Cerebellar nuclear complex (tissue), 1 donor: ENCODE measurements at places on chromosomes 12 and 14.

DNA sequence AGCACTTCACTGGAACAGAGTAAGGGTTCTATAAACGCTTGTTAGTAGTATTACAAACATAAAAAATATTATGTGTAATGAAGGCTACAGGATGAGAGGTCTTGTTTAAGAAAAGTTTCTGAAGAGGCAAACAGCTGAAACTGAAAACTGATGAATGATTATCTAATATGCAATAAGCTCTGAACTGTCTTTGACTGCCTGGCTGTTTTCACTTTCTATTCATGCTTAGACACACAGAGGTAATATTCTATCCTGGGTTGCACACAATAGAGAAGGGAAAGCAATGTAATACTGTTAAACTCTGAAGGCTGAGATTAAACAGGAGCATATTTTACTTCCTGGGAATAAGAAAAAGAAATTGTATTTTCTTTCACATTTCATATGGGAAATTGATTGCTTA lies 251.3 kb downstream of the ALX1 start:
- DNase-seq = no peak

DNA sequence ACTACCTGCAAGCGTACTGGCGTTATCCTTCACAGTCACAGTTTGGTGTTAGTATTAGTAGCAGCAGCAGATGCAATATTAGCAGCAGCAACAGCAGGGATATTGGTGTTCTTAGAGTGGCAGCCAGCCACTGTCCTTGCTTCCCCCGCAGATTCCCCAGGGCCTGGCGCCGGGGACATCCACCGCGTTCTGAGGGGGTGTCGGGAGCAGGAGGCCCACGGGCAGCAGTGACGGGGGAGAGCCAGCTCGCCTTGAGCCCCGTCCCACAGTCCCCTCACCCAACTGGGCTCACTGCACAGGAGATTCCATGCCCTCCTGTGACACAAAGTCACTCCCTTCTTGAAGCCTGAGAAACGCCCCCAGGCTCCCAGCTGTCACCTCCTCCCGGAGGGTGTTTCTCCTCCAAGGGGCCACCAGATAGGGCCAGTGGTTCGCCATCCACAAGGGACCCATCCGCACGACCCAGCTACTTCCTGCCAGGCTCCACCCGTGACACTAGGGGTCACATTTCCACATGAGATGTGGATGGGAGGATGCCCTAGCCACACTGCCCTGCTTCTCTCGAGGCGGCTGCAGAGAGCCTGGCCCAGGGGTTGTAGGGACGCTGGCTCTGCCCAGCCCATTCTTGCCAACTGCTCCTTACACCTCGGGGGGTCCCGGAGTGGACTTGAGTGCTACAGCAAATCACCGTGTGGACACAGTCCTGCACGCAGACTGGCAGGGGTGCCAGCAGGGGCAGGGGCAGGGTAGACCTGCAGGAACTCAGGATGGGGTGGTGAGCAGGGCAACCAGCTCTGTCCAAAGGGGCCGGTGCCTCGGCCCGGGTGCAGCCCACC lies 123.1 kb downstream of the PIWIL1 start:
- DNase-seq = no peak

GRCh38 chr14:83960832-83961512 lies 1569.0 kb upstream of the FLRT2 start:
- DNase-seq = no peak

DNA sequence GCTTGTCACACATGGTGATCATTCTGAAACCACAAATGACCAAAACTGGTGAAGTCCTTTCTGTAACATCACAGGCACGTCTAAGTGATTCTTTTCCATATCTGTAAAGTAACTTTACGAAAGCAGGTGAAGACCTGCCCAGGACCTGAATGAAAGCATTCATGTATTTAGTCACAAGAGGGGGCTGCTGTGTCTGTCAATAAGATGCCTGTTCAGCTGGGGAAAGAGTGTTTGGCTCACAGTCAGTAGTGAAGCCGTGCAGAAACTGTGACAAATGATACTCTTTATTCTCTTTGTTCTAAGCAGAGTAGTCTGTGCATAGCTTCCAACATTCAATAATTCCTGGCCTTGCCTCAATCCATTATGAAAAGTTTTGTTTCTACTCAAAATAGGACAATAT lies 373.5 kb upstream of the OR4E1 start:
- no peak for DNase-seq

DNA sequence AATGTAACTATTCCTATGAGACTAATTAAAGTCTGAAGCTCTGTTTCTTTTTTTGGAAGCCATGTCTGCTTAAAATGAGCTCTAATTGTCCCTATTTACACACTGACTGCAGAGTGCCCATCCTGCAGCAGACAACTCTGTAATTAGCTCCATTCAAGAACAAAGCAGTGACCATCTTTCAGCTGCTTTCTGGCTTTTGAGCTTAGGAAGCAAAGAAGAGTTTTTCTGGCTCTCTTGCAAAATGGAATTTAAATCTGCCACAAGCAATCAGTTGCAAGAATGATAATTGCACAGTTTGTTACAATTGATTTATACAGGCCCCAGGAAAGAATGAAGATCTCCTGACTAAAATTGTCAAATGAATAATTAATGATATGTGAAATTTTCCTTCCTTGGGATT lies 83.4 kb downstream of the GAS2L3 start:
- no peak for DNase-seq

DNA sequence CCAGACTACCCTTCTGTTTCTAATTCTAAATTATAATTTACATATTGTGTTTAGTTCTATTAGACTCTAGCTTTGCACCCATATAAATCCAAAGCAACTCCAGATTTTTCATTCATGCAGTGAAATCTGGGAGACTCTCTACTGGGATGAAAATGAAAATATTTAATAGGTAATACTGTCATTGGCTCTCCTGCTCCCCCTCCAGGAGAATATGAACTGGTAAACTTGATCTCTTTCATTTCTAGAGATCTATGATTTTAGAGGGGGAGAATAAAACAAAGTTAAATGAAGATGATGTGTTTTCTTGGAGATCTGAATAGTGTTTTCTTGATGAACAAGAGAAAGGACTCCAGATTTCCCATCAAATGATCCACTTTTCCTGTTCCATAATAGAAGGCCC lies 104.3 kb upstream of the TMCC3 start:
- no peak for DNase-seq

DNA sequence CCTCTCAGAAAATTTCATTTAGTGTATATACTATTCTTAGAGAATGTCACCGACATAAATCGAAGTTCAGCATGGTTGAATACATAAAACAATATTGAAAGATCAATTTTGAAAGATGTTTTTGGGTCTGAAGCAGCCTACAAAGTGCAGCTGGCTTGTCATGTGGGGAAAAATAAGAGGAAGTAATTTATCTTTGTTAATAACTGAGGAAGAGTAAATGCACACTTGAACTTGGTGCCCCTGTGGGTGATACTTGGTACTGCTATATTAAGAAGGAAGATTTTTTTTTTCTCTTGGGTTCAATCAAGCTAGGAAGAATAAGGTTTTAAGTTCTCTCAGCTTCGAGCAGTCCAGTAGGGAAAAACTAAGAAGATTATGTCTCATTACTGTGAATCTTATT lies 661.3 kb downstream of the RPL10L start:
- DNase-seq = no peak

DNA sequence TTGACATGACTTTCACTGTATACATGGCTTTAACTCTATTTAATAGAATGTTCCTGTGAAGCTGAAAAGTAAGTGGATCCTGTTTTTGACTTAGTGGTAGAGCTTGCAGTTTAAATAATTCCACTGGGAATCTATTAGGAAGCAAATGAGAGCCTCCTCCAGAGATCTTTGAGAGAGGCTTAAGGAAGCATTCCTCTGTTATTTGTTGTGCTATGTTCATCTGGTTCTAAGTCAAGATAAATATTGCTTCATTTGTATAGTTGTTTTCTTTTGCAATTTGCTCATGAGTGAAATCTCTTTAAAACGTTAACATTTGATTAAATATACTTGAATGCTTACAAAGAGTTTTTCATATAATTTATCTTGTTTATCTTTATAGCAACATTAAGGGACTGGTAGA lies 70.4 kb downstream of the TMTC2 start:
- DNase-seq = no peak

DNA sequence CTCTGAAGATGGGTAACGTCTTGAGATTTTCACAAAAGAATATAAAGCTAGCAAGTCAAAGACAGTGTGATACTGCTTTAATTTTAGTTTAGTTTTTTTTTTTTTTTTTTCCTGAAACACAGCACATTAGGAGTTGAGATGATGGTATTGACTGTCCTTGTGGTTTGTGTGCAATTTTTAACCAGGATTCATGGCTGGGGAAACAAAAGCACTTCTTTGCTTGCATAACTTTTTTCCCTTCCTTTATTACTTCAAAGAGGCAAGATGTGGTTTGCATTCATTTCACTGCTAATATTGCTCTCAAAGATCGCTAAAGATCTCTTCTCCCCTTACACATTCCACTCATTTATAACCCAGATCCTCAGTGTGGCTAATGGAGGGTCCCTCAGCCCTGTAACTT lies 157.1 kb upstream of the PZP start:
- DNase-seq = no peak

GRCh38 chr12:43009846-43010240 lies 420.3 kb upstream of the PRICKLE1 start:
- DNase-seq = no peak

DNA sequence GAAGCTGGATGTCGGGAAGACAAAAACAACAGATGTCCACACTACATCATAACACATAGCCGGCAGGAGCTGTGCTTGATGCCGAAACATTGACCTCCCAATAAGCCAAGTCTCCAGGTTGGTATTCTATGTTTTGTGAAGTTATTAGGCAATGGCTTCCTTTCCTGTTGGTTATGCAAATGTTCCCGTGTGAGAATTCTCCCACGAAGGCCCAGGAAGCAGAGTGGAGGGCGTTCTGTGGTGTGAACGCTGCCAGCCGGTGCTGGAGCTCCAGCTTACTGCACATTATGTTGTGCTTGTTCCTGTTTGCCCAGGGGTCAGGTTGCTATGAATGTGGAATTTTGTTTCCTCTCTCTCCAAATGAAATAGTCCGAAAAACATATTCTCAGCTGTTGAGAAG lies 156.4 kb upstream of the HMGA2 start:
- DNase-seq = no peak

GRCh38 chr12:27133022-27133590 lies 50.7 kb upstream of the C12orf71 start:
- no peak for DNase-seq

GRCh38 chr14:35051796-35052195 lies 5.7 kb downstream of the FAM177A1 start:
- DNase-seq = no peak

- DNase-seq = no peak
Measured at GRCh38 chr12:81209012-81209411, 131.1 kb downstream of the ACSS3 start.

DNA sequence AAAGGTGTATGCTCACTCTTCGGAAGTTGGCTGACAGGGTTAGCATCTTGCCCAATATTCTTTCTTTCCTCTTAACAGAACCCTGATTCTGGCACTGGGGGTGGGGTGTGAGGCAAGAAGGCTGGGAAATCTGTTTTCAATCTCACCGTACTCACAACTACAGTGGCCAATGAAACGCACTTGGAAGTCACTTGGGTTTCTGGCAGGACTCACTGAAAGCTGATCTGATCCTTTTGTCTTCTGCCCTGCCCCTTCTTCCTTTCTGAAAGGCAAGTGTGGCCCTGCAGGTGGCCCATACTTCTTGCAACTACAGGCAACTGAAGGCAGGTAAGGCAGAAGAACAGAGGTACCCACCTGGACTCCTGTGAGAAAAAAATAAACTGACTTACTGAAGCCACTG lies 106.9 kb downstream of the STXBP6 start:
- DNase-seq = no peak

GRCh38 chr12:4862809-4863208 lies 46.9 kb upstream of the KCNA1 start:
- no peak for DNase-seq

DNA sequence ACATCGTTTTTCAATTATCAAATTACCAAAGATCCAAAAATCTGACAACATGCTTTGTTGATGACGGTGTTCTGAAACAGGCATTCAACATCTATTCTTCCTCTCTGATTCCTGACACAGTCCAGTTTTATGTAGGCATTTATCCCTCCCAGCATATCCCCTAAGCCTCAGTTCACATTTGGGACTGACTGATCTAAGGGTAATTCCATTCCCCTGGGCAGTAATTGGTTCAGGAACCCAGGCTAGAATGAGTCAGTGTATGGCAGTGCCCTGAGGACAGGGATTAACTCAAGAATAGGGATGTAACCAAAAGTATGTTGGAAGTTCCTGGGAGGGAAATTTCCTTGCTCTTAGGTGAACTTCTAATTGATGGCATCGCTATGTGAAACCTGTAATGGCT lies 10.3 kb upstream of the PCNX1 start:
- no peak for DNase-seq

DNA sequence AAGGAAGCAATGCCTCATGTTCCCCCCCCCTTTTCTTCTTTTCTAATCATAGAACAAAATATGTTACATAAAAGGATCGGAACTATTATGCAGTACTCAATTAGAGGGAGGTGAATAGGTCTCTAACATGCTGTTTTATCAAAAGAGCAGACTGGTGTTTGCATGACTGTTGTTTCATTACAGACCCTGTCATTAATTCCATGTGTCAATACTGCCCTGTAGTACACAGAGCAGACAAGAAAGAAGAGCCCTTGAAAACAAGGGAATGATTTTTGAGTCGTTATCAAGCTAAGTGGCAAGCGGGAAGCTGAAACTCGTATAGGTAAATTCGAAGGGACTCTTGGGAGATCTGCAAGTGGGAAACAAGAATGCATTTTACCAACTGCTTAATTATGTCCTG lies 76.9 kb upstream of the TMEM263 start:
- DNase-seq = no peak

DNA sequence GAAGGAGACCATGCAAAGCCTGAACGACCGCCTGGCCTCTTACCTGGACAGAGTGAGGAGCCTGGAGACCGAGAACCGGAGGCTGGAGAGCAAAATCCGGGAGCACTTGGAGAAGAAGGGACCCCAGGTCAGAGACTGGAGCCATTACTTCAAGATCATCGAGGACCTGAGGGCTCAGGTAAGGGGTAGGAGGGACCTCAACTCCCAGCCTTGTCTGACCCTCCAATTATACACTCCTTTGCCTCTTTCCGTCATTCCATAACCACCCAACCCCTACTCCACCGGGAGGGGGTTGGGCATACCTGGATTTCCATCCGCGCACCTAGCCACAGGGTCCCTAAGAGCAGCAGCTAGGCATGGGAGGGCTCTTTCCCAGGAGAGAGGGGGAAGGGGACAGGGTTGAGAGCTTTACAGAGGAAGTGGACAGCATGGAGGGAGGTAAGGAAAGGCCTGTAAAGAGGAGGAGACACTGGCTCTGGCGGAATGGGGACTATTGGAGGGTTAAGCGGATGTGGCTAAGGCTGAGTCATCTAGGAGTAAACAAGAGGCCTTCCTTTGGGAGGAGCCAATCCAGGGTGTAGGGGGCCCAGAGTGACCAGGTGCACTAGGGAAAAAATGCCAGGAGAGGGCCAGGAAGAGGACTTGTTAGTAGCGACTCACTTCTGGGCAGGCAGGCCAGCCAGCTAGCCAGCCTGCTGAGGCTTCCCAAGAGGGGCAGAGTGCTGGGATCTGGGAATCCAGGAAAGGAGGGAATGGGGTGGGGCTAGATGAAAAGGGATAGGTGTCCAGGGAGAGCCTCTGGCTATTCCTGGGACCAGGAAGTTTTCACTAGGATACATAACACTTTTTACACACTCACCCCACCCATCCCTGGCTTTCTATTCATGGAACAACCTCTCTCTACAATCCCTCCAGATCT lies 754 bp downstream of the KRT18 start:
- DNase-seq = no peak

- no peak for DNase-seq
Measured at GRCh38 chr14:94143239-94143638, 13.8 kb upstream of the IFI27L2 start.
